NCI-H1436 treated with DMSO at 0.1 percent for 48 hours (cell line): ENCODE measurements at places on chromosomes 6 and 20.

GRCh38 chr6:145904868-145905267 lies 59.3 kb downstream of the SHPRH start:
- no peak for DNase-seq

GRCh38 chr20:1389703-1390580 lies 2.9 kb downstream of the FKBP1A start:
- no peak for DNase-seq

- no peak for DNase-seq
Measured at GRCh38 chr6:111723412-111723970, 117.8 kb upstream of the TRAF3IP2 start.

DNA sequence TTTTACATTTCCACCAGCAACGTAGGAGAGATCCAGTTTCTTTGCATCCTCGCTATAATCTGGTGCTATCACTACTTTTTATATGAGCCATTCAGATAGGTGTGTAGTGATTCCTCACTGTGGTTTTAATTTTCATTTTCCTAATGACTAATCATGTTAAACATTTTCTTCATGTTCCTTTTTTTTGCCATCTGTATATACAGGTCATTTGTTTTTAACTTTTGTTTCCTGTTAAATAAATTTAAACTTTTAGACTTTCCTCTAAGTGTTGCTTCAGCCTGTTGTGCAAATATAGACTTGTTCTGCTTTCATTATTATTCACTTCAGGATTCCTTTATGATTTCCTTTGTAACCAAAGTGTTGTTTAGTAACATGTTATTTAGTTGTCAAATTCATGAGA lies 697.4 kb downstream of the PTPRT start:
- no peak for DNase-seq

- no peak for DNase-seq
Measured at GRCh38 chr20:20084296-20084752, 32.0 kb downstream of the CFAP61 start.

DNA sequence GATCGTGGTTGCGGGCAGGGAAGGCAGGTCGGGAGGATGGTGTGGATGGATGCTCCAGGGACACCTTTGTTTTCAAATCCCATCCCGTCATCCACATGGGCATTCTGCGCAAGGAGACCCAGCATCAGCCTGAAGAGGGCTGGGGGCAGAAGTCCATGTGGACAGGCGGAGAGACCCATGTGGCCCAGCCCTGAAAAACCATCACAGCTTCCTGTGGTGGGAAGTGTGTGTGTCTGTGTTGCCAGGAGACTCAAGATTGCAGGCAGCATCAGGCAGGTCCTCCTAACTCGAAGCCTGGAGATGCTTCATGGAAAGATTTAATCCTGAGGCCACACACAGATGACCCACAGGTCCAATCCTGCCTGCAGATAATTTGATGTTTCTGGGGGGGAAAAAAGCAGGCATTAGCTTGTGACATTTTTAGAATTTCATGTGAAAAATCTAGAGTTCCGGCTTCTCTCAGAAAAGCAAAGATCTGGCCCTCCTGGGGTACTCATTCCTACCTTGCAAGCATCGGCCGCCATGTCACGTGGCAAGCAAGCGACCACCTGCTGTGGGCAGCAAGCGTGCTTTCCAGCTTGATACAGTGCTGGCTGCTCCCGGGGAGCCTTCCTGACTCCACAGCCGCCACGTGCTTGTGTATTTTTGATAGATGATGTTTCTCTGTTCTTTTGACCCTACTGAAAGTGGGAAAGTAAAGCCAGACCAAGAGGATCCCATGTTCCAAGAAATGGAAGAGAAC lies 25.8 kb downstream of the BCAS4 start:
- no peak for DNase-seq

- DNase-seq = no peak
Measured at GRCh38 chr6:11386323-11386722, 151.2 kb upstream of the TMEM170B start.

DNA sequence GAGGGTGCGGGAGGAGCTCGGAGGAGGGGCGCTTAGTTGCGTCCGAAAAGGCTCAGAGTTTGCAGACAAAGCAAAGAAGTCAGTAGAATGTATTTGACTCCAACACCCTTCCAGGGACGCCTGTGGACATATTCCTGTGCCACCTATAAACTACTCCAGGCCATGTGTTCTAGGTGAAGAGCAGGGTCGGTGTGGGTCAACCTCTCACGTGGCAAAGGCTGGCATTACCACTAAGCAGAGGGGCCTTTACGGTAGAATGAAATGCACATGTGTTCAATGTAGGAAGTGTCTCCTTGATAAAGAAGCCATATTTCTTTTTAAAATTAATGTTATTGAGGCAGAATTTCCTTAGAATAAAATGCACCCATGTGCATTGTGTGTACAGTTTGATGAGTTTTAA lies 15.4 kb downstream of the SIRT5 start:
- no peak for DNase-seq

DNA sequence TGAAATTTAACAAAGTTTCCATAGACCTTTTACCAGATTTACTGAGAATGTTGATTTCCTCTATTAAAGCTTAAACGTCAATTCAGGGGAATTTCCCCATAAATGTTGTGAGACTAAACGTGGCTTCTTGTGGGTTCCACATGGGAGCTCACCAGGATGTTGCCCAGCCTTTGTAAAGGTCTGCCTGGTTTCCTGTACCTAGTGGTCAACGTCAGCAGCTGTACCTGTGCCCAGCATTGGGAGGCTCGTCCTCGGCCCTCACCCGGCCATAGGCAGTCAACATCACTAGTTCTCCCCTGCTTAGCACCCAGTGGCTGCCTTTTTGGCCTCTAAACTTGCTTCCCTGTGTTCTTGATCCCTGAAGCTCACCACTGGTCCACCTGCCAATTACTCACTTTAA lies 22.1 kb upstream of the CD83 start:
- DNase-seq = no peak

- no peak for DNase-seq
Measured at GRCh38 chr20:32091888-32092346, 17.6 kb upstream of the TM9SF4 start.

- no peak for DNase-seq
Measured at GRCh38 chr6:97841763-97842162, 558.7 kb upstream of the MMS22L start.

GRCh38 chr20:51542571-51543421 lies at the start of gene NFATC2:
NFATC2 (minus strand) TSS chr20:51542719; CDS start chr20:51542499, 220 bp downstream.
- no peak for DNase-seq

DNA sequence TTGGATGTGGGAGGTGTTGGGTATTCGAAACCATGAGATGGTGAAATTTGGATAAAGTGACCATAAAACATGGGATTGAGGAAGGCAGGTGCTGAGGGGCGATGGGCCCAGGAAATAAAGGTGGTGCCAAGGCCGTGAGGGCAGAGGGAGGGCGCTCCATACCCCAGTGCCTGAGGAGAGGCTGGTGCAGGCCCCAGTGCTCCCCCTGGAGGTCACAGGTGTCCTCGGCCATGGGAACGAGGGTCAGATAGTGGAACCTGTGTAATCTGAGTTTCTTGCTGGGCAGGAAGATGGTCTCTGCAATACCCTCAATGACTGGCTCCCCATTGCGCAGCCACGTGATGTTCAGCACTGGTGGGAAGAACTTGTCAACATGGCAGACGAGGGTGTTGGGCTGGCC lies 16.2 kb downstream of the HLA-DPB1 start:
- no peak for DNase-seq

- no peak for DNase-seq
Measured at GRCh38 chr6:28751514-28751913, 172.3 kb downstream of the TRIM27 start.
